ENCODE measurements at places on chromosomes 11 and 22.

GRCh38 chr22:32444068-32444467, 20.2 kb downstream of the BPIFC start:
- DNase-seq: no peak
- no peaks in the 10 kb centered on the region for H3K36me3 ChIP-seq
- H3K27me3 ChIP-seq: no peaks in the 10 kb centered on the region
- no peak overlapping the region for H3K4me3 ChIP-seq
- H3K27ac ChIP-seq: no peak overlapping the region

DNA sequence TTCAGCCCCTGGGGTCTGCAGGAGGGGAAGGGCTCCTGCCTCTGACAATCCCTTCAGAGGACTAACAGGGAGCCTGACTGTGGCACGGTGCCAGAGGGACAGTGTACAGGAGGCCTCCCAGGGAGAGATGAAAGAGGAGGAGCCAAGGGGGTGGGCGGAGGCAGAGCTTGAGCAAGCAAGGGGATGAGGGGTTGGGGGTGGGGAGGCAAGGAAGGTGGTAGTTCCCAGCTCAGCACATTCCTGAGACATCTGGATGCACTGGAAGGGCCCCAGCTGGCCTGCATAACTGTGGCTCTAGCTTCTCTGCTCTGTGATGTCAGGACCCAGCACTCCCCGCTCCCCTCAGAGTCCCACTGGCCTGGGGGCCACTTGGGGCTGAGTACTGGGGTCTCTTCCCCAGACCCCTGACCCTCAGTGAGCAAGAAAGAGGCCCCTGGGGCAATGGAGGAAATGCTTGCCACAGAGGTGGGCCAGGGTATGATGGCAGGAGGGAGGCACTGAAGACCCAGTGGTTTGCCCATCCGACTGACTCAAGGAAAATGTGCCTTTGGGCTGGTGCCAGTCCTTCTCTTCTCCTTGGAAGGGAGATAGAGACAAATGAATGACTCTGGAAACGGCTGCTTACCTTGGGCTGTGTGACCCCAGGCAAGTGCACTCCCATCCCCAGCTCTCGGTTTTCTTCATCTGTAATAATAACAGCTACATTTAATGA, 13.3 kb downstream of the CREB3L1 start:
- peaks cover 2% of the 10 kb centered on the region for H3K4me1 ChIP-seq
- H3K4me3 ChIP-seq: no peak overlapping the region
- DNase-seq: no peak
- H3K27ac ChIP-seq: no peak overlapping the region
- H3K36me3 ChIP-seq: no peaks in the 10 kb centered on the region

GRCh38 chr11:91373497-91373896, 851.1 kb upstream of the FAT3 start:
- DNase-seq: no peak
- no peaks in the 10 kb centered on the region for H3K36me3 ChIP-seq
- no peaks in the 10 kb centered on the region for H3K27me3 ChIP-seq
- no peaks in the 10 kb centered on the region for H3K4me1 ChIP-seq
- no peak overlapping the region for H3K27ac ChIP-seq

GRCh38 chr11:68107689-68108088, 13.5 kb downstream of the CHKA start:
- peaks cover 4% of the 10 kb centered on the region for H3K36me3 ChIP-seq
- H3K27me3 ChIP-seq: no peaks in the 10 kb centered on the region

GRCh38 chr11:114295676-114296604, at the start of gene NNMT:
Gene NNMT, plus strand, starts transcription at chr11:114296399. Its CDS starts 158 bp downstream, at chr11:114296557.
- peaks cover 8% of the 10 kb centered on the region for H3K27me3 ChIP-seq
- no peak within 1 kb of the TSS for H3K4me3 ChIP-seq
- DNase-seq: no peak
- H3K4me1 ChIP-seq: no peaks in the 10 kb centered on the region

- no peaks in the 10 kb centered on the region for H3K27me3 ChIP-seq
- no peaks in the 10 kb centered on the region for H3K4me1 ChIP-seq
- no peak overlapping the region for H3K4me3 ChIP-seq
- no peak overlapping the region for H3K27ac ChIP-seq
- DNase-seq: no peak
- no peaks in the 10 kb centered on the region for H3K36me3 ChIP-seq
Measured at GRCh38 chr11:36929401-36929800, 331.4 kb upstream of the RAG2 start.

DNA sequence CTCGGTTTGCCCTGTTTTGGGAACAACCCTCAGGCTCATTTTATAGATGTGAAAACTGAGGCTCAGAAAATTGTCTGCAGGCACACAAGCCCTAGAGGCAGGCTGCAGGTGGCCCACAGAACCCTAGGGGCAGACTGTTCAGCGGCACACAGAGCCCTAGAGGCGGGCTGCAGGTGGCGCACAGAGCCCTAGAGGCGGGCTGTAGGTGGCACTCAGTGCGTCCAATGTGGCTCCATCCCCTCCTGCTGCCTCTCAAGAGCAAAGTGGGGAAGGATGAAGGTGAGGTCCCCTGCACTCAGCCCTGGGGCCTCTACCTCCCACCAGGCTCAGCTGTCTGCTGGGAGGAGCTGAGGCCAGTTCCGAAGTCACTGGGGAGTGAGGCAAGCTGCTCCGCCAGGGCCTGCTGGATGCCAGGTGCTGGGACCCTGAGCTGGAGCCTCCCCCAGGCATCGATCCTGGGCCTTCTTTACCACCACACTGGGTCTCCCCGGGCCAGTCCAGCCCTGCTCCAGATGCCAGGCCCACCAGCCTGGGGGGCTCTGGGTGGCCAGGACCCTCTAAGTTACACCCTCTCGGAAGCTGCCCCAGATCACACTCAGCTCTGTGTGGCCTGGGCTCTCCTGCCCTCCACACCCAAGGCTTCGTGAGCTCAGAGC, 2.3 kb downstream of the ACY3 start:
- H3K4me3 ChIP-seq: peak overlapping the region; percentile 3
- no peak overlapping the region for H3K27ac ChIP-seq
- no peaks in the 10 kb centered on the region for H3K36me3 ChIP-seq
- peaks cover 2% of the 10 kb centered on the region for H3K27me3 ChIP-seq

DNA sequence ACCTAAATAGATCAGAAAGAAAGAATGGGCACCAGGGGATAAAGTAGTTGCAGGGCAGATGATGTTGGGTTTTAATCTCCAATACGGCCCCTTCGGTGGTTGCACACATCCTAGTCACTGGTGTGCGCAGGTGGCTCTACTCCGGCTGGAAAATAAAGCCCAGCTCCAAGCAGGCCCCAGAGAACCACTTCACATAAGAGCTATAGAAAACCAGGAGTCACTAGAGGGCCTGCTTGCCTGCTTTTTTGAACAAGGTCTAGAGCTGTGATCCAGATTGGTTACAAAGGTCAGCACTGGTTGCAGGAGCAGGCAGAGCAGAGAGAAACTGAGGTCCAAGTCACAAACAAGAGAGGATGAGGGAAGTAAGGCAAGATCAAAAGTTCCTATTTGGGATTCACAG, 41.5 kb upstream of the MS4A8 start:
- H3K27ac ChIP-seq: no peak overlapping the region
- H3K4me3 ChIP-seq: no peak overlapping the region
- no peaks in the 10 kb centered on the region for H3K4me1 ChIP-seq
- no peak for DNase-seq

All from T-helper 2 cell treated with Interferon-gamma antibody and Interleukin-4, amounts not matched to agents 5 μg/mL and 100 μg/mL, for 36 hours (primary cell).